ENCODE measurements at places on chromosomes 3 and 15.

GRCh38 chr3:140440446-140440845 lies 237.4 kb upstream of the TRIM42 start:
- DNase-seq: no peak

- DNase-seq: no peak
These were observed 8.9 kb upstream of the CNTN3 start for GRCh38 chr3:74623261-74623836.

DNA sequence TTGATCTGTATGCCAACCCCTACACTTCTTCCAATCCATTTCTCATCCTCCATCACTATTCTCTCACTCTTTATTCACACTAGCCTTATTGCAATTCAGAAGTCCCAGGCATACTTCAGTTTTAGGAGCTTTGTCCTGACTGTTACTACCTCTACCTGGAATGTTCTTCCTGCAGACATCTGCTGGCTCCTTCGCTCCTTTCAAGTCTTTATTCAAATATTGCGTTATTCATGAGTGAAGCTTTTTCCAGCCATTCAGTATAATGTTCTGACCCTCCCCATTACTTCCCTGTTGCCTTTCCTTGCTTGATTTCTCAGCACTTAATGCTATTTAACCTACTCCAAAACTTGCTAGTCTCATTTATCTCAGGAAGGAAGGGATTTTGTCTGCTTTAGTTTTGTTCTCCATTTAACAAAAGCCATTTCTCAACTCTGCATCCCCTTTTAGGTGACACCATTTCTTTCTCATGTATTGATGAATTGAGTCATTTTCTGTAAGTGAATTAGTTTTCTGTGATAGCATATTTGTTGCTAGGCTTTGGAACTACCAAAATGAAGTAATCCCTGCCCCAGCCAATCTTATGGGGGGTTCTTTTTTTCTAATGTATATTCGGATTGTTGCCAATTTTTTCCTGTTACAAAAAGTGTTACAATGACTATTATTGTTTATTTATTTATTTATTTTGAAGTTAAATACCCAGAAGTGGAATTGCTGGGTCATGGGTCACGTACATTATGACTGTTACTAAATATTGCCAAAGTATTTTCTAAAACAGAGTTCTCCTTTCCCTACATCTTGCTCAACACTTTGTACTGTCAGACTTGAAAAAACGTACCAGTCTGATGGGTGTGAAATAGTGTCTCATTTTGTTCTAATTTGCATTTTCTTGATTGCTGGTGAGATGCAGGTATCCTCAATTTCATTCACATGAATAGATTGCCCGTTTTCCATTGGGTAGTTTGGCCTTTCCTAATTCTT lies 9.4 kb downstream of the ATP11B start:
- DNase-seq: no peak

- DNase-seq: no peak
These were observed 100.0 kb upstream of the CSPG5 start for GRCh38 chr3:47678446-47679338.

DNA sequence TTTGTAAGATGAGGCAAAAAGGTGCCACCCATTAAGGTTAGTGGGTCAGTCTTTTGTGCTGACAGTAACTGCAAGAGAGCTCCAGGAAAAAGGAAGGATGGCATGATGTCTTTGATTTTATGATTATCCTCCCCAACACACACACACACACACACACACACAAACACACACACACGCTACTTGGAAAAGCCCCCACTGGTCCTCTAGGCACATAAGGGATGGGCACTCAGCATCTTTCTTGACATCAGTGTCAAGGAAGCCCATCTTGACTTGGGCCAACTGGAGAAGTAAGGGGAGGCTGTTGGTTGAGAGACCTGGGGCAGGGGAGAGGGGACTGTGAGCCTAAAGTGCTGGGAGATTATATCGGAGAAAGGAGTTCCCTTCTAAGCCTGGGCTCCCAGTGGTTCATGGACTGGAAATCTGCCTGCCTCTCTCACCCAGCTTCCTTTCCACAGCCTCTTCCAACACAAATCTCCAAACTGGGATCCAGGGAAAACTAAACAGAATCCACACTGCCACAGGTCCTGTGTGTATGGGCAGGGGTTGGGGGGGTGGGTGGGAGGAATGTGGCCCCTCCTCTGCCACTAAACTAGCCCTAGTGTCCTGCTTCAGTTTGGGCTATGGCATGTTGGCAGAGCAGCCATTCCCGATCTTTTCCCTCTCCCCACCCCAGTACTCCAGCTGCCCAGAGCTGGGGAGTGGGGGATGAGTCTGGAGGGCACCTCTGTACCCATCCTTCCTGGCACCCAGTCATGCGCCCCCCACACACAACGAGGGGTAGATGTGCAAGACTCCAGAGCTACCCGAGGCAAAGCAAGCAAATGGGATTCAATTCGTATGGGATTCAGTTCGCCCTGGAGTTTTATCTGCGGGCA lies 1.6 kb downstream of the AMOTL2 start:
- DNase-seq: no peak

GRCh38 chr3:58584690-58585004 lies 7.5 kb upstream of the FAM107A start:
- no peak for DNase-seq

GRCh38 chr3:105315815-105316214 lies 50.9 kb upstream of the ALCAM start:
- no peak for DNase-seq

DNA sequence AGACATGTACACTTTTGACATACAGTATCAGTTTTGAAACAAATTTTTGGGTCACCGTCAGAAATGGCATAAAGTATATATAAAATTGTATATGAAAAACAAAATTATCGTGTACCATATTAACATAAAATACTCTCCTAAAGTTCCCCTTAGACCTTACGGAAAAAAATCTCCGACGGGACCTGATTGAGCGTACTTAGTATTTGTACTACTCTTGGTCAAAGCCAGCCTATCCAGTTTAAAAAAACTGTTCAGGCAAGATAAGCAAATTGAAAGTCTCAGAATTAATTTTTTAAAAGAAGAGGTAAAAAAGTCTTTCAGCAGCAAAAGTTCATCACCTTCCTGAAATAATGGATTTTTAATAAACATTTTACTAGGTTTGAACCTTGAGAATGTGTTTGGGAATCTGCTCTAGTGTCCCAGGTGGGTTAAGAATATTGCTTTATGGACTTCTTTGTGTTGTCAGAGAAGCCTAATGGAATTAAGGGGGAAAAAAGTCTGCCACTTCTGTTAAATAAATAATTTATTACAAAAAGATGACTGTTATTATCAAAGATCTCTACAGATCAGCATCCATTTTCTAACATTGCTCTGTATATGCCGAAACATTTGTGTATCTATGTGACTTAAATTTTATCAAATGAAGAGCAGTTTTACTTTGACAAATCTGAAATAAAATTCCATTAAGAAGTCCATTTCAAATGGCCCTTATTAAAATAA lies 48.6 kb downstream of the ZBTB20 start:
- DNase-seq: no peak

GRCh38 chr15:98983334-98983733 lies 24.3 kb downstream of the PGPEP1L start:
- DNase-seq: no peak

DNA sequence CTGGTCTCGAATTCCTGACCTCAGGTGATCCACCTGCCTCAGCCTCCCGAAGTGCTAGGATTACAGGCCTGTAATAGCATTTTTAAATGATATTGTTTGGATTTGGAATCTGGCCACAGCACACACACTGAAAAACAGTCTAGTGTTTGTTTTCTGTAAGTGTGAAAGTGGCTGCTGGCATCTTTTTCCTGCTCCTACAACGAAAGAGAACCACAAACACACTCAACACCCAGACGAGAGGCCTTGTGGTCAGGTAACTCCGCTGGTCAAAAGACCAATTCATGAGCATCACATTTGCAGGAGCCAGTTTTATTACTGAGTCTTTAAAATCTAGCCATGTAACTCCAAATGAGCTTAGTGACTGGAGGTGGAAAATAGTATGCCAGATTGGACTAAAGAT lies 50.2 kb downstream of the IMPG2 start:
- no peak for DNase-seq

DNA sequence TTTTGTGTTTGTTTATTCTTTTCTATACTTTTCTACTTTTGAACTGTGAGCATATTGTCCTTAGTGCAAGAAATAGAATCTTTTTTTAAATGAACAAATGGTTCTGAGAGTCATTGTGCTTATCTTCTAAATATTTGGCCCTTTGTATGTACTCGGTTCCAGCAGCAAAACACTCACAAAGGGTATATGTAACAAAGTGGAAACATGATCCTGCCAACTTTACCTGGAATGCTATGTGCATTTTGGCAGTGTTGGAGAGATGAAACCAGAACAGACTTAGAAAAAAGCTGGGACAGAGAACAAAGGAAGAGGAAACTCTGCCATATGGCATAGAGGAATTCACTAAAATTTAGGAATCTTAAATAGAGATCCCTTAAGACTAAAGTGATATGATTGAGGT lies 150.1 kb downstream of the FGF12 start:
- no peak for DNase-seq

DNA sequence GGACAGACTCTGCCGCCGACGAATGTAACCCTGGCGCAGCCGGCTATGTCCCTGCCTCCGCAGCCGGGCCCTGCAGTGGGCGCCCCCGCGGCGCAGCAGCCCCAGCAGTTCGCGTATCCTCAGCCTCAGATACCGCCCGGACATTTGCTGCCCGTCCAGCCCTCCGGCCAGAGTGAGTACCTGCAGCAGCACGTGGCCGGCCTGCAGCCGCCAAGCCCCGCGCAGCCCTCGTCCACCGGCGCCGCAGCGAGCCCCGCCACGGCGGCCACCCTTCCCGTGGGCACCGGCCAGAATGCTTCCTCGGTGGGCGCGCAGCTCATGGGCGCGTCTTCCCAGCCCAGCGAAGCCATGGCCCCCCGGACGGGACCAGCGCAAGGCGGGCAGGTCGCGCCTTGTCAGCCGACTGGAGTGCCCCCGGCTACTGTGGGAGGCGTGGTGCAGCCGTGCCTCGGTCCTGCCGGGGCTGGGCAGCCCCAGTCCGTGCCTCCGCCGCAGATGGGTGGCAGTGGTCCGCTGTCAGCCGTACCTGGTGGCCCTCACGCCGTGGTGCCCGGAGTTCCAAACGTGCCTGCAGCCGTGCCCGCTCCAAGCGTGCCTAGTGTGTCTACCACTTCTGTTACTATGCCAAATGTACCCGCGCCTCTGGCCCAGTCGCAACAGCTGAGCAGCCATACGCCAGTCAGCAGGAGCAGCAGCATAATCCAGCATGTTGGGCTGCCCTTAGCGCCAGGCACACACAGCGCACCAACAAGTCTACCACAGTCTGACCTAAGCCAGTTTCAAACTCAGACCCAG lies 2.4 kb downstream of the TSC22D2 start:
- DNase-seq: no peak

DNA sequence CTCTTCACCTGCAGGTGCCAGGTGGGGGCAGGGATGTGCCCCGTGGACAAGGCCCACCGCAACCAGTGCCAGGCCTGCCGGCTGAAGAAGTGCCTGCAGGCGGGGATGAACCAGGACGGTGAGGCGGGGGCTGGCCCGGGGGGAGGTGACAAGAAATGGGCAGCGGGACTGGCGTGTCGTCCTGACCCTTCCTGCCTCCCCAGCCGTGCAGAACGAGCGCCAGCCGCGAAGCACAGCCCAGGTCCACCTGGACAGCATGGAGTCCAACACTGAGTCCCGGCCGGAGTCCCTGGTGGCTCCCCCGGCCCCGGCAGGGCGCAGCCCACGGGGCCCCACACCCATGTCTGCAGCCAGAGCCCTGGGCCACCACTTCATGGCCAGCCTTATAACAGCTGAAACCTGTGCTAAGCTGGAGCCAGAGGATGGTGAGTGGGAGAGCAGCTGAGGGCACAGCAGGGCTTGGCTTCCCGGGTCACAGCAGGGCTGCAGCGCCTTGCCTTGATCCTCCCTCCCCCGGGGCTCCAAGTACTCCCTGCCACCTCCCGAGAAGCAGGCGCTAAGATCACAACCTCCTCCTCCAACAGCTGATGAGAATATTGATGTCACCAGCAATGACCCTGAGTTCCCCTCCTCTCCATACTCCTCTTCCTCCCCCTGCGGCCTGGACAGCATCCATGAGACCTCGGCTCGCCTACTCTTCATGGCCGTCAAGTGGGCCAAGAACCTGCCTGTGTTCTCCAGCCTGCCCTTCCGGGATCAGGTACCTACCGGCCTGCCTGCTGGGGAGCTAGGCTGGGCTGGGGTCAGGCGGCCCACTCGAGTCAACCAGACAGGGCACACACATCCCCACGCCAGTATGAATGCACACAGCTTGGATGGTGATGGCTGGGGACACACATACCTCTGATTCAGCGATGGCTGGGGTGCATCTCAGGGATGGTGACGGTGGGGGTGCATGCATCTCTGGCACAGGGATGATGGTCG lies 1.7 kb downstream of the NR2E3 start:
- DNase-seq: no peak

- no peak for DNase-seq
These were observed 2.4 kb upstream of the RPL29 start for GRCh38 chr3:51997935-51998596.

GRCh38 chr15:100973351-100974111 lies 54.4 kb downstream of the LRRK1 start:
- DNase-seq: no peak

GRCh38 chr3:129313665-129314385 lies 35.2 kb downstream of the HMCES start:
- no peak for DNase-seq

DNA sequence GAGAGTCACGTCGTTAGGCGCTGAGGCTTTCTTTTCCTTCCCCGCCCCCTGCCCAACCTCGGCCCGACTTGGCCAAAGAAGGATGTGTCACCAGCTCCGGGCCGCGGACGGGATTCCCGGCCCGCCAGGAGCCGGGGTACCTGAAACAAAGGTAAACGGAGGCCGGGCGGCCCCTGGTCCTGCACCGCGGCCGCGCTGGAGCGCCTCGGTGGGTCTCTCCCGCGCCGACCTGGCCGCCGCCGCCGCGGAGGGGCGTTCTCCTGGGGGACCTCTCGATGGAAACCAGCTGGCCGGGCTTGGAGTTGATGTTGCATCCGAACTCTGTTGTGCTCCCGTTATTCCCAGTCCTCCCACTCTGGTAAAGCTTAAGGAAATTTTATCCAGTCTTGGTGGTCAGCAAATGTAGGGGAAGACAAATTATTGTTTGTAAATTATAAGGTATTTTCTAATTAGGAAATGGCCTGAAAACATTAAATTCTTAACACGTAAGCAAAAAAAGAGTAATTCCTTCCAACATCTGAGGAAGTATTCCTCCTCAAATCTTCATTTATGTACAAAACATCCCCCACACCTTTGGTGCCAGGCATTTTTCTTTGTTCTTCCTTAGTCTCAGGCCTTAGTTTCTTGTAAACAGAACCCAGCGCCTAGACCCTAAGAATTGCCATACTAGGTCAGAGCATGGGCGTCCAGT lies 888 bp downstream of the PPP2R3A start:
- no peak for DNase-seq

All from activated CD8-positive, alpha-beta memory T cell treated with anti-CD3 and anti-CD28 coated beads for 4 hours (primary cell).